Lung microvascular endothelial cell (primary cell): ENCODE measurements at places on chromosomes 6 and 20.

GRCh38 chr20:52972190-52972937 lies at the start of gene TSHZ2:
Gene TSHZ2, plus strand, starts transcription at chr20:52972358. Its CDS starts 936 bp downstream, at chr20:52973294.
- no peak for DNase-seq

DNA sequence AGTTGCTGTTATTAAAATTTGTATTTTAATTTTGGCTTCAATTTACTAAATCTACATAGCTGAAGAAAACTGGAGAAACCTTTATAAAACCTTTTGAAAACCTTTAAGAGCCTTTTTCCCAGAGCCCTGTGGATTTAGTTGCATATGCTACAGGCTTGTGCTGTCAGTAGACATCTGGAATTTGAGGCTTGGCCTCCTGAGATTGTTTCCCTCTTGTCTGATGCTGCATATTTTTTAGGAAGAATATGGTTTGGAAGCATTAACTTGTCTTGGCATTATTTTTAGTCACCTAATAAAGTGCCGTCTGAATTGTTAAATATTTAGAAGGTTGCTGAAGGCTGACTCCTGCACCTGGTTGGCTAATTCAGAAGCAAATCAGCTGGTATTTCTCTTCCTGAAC lies 369.4 kb downstream of the UTRN start:
- no peak for DNase-seq

GRCh38 chr6:35164277-35164676 lies 23.1 kb upstream of the TCP11 start:
- DNase-seq = no peak

DNA sequence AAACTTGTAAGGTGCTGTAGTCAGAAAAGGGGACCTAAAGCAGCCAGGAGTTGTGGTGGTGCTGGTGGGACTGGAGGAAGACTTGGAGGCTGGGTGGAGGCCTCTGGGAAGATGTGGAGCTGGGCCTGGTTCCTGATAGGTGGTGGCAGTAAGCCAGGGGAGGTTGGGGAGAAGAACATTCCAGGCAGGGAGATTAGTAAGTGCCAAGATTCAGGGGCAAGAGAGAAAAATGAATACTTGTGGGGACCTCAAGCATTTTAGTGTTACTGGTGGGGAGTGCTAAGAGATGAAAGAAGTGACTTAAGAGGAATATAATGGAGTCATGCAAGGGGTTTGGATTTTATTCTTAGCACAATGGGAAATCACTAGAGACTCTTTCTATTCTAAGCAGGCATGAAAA lies 79.0 kb upstream of the B3GAT2 start:
- no peak for DNase-seq

DNA sequence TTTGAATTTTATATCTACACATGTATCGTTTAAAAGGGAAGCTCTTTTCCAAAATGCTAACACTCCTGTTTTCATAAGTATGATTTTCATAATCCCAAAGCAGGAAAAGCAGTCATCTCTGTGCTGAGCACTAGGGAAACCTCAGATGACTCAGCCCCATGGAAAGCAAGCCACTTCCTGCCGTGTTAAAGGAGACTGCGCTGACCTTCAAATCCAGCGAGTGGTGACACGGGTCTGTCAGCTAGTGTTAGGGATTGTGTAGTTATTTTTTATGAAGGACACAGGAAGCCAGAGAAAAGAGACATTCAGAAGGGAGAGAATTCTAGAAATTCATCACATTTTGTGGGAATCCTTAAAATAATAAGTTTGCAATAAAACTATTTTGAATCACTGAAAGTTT lies 57.0 kb upstream of the CD93 start:
- peak; percentile 96 for DNase-seq

DNA sequence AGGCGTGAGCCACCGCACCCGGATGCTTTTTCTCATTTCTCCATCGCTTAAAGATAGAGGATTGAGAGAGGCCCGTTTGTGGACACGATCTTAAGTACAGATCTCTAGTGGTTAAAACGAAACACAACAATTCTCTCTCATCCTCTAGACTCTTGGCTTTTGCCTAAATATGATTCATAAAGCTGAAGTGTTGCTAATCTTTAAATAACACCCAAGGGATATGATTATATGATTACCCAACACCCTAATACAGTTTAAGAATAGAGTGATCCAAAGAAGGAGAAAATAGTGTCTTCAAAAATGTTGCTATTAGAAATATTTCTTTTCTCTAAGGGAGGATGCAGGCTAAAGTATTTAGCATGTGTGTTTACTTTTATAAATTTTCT lies 50.4 kb downstream of the MTHFD1L start:
- no peak for DNase-seq

DNA sequence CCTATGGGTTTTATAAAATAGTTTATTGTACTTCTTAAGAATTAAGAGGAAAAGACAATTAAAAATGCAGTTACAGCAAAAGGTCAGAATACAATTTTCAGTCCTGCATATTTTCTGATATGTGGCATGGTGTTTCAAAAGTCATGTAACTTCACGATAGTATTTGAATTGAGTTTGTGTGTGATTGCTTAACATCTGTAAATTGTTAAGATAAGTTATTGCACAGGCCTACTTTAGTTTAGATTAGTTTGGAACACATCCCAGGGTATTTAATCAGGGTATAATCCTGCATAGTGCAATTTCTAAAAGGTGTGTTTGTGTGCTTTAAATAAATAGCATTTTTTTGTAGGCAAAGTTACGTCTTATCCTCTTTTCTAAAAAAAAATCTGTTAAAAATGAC lies 289.6 kb downstream of the RIMS1 start:
- DNase-seq = no peak

DNA sequence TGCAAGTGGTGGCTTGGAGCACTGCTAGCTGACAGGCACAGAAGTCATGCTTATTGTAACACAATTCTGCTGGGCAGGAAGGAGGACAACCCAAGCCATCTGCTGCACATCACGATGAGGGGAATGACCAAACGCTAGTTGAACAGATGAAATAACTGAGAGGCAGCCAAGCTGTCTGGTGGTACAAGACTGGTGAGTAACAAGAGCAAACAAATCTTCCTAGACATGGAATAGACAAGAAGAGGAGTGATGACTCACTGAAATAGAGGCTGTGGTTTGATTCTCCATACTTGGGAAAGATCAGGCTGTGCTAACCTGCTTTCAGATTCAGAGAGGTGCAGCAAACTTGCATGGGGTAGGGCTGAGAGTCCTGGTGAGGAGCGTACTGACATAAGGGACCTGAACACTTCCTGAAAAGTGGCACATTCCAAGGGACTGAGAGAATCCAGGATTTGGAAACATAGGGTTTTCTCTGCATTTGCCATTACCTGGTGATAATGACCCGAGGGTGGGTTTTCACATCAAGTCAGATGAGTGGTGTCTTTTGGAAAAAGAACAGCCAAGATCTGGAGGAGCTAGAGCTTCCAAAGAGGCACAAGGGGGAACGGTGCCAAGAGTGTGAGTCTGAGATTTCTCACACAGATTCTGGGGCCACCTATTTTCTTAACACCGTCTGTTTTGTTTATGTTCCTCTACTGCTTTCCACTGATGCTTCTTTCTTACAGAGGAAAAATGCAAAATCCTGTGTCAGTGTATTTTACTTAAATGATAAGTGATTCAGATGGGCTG lies 60.0 kb downstream of the PRL start:
- peak; percentile 8 for DNase-seq

- peak; percentile 37 for DNase-seq
These were observed 5.5 kb downstream of the BFSP1 start for GRCh38 chr20:17525650-17526049.

DNA sequence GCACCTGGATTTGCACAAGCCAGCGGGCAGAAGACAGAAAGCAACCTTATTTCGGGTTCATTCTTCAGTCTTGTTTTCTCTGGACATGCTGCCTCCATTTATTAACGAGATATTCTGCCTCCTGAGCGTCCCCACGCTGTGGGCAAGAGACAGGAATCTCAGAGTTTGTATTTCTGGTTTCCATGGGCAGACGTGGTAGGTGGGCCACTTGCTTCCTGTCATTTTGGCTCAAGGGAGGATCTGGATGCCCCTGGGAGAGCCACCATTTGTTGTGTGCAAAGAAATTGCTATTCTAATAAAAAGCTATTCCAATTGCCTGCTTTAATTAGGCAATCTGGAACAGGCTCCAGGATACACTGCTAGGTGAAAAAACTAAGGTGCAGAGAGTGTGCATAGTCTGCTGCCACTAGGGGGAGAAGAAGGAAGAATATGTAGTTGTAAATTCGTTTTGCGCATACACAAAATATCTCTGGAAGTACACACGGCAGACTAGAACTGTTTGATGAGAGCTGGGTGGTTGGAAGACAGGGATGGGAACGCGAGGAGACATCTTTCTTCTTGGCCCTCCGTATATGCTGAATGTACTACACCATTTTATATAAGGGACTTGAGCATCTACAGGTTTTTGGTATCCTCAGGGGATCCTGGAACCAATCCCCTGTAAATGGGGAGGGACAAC lies 30.1 kb upstream of the SLC16A10 start:
- DNase-seq = peak; percentile 32

DNA sequence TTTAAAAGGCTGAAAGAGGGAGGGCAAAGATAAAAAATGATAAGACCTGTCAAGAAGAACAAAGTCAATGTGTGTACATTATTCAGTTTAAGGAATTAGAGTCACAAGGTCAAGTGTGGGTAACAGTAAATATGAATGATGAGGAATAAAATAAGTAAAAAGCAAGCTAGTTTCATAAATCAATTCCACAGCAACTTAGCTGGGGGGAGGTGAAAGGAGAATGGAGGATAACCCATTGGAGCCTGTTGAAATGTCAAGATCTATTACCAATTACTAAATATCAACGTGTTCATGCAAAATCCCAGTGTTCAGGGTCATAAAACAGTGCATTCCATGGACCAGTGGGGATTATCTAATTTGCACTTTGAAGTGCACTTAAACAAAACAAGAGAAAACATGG lies 242.9 kb downstream of the TBX18 start:
- no peak for DNase-seq

- DNase-seq = no peak
These were observed 418.3 kb upstream of the POU3F2 start for GRCh38 chr6:98416027-98416426.

- DNase-seq = no peak
These were observed 206.0 kb downstream of the ERMARD start for GRCh38 chr6:169957351-169957963.

DNA sequence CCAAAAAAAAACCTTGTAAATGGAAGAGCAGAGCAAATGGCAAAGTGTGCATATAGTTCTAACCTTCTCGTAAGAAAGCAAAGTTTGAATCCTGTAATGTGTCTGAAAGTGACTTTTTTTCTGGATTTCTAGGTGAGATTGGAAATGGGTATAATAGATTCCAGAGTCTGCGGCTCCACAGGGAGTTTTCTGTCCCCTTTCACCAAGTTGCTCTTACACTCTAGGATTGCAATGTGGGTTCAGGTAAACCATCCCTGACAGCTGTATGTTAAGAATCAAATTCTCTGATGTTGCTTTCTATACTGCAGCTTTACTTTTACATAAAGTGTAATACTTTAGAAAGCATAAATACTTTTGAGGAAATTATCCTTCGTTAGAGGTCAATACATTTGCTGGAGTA lies 260.1 kb downstream of the PRL start:
- DNase-seq = no peak

DNA sequence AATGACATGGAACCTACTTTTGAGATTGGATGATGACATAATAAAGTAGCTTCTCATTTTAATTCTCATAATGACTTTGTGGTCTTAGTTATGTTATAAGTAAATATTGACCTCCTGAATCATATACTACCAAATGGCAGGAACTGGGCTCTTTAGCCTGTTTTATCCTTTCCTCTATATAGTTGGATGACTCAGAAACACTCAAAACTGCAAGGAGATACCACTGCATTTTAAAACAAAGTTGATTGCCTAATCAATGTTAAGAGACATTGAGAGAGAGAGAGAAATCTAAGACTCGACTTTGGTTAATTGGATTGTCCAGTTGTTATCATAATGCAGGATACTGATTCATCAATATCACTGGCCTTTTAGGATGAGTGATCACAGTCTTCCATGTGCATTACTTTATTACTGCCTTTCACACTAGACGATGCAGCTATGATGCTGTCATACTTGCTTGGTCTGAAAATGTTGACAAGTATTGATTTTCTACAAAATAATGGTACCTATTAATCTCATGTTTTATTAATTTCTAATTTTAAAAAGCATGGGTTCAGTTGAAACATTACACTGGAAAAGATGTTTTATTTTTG lies 320.0 kb downstream of the NKAIN2 start:
- DNase-seq = no peak

DNA sequence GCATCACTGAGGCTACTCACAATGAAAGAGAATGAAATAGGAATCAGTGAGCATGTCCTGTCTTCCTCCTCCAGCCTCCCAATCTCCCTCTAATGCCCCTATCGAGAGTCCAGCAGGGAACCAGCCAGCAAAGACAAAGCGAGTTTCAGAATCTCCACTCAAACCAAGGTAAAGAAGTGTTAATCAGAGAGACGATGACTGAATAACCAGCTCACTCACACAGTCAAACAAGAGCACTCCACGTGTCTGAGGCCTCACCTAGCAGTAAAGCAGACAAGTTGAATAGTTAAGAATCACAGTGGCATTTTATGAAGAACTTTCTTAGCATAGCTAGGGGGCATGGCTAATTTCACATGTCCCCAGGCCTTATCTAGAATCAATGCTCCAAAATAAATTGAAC lies 3.3 kb upstream of the TREM1 start:
- DNase-seq = no peak

- peak; percentile 25 for DNase-seq
These were observed 10.4 kb downstream of the ZSWIM3 start for GRCh38 chr20:45867819-45868176.

DNA sequence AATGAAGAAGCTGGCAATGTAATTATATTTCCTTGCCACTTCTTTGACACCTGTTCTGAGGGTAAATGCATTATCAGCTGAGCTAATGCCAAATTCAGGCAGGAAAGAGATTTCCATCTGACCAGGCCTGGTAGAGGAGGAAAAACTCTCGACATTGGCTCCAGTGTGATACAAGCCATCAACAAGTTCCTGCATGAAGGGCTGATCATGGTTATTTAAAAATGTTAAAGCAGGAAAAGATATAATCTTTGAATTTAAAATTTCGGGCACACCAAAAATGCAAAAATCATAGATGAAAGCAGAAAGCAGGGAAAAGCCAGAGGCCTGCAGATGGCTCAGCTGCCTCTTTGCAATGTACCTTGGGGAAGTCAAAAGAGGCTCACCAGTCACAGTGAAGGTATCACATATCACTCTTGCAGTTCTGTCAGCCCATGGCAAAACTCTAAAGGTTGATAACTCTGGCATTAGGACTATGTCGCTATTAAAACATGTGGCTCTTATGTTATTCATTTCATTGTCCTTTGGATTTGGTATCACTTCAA lies 39.1 kb downstream of the LGSN start:
- no peak for DNase-seq

- DNase-seq = no peak
These were observed 31.3 kb upstream of the ZFAND3 start for GRCh38 chr6:37788259-37788658.

GRCh38 chr20:42212391-42212790 lies 594.2 kb upstream of the CHD6 start:
- DNase-seq = no peak
